SW 1271 (cell line): ENCODE measurements at places on chromosomes 1 and 21.

DNA sequence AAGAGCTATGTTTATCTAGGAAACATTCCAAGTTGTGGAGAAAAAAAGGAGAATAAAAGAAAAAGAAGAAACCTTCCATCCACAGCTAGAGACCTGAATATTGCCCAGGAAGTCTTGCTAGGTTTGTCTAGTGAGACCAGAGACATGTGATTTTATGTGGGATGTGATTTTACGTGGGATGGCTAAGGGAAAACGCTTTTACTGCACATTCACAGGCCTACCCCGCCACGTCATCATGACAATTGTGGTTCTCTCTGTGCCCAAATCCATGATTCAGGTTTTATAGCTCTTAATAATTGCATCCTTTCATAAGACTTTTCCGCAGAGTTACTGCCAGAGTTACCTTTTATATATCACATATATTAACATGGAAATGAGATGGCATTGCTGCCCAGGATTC, 86.4 kb upstream of the SSX2IP start:
- no peak for DNase-seq

GRCh38 chr1:8523666-8524206, 205.8 kb downstream of the SLC45A1 start:
- no peak for DNase-seq

DNA sequence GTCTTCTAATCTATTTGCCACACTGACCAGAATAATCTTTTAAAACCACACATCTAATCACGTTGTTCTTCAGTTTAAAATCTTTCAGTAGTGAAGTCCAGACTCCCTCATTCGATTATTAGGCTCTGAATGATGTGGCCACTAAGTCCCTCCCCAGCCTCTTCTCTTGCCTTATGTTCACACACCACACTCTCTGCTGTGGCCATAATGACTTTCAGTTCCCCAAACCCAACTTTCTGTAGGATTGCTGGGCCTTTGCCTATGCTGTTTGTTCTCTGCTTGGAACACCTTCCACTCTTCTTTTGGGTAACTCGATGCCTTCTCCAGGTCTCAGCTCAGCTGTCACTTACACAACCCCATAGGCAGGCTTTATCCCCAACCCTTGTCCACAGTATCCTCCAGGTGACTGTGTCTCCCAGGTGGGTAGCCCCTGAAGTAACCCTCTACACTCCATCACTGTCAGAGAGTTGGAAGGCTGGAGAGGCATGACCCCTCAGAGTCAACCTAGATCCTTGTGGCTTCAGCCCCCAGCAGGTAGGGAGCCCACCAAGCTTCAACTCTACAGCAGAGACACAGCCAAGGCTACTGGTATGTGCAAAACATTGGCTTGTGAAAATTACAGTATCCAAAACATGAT, 8.4 kb upstream of the SLC37A1 start:
- DNase-seq, result no peak

GRCh38 chr21:39703578-39703977, 41.4 kb upstream of the IGSF5 start:
- no peak for DNase-seq

DNA sequence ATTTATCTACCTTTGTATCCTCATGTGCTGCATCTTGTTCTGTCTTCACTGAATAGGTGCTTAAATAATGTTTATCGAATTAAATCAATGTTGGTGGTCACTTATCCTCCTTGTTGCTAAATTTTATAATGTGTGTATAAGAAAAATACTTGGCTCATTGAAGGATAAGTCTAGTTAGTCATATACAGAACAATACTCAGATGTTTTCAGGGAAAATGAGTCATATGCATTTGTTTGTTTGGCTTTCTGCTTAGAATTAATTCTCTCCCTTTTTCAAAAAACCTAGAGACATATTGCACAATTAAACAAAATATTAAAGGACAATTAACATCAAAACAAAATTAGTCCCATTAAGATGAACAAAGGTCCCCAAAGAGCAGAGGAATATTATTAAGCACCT, 89.0 kb downstream of the UBE2U start:
- no peak for DNase-seq

DNA sequence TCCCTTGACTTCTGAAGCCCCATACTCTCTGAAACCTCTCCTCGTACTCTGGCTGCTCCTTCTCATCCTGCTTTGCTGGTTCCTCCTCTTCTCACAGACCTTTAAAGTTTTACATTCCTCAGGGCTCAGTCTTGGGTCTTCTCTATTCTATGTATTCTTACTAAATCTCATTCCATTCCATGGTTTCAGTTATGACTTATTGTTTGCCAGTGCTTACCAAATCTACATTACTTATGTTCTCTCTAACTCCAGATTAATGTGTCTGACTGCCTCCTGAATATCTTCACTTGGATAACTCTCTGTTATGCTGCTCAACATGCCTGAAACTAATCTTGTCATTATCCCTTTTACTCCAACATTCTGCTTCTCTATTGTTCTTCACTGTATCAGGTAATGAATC, 5.4 kb upstream of the SLC35D1 start:
- DNase-seq, result no peak

DNA sequence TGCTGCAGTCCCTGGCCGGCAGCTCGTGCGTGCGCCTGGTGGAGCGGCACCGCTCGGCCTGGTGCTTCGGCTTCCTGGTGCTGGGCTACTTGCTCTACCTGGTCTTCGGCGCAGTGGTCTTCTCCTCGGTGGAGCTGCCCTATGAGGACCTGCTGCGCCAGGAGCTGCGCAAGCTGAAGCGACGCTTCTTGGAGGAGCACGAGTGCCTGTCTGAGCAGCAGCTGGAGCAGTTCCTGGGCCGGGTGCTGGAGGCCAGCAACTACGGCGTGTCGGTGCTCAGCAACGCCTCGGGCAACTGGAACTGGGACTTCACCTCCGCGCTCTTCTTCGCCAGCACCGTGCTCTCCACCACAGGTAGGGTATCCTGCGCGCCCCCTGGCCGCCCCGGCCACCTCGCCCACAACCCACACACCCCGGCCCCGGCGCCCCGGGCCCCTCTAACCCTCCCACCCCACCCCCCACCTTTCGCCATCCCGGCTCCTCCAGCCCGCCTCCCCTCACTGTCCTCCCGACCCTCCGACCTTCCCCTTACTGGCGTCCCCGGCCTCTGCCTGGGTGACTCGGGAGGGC, 352 bp downstream of the KCNK1 start:
- DNase-seq, result no peak

DNA sequence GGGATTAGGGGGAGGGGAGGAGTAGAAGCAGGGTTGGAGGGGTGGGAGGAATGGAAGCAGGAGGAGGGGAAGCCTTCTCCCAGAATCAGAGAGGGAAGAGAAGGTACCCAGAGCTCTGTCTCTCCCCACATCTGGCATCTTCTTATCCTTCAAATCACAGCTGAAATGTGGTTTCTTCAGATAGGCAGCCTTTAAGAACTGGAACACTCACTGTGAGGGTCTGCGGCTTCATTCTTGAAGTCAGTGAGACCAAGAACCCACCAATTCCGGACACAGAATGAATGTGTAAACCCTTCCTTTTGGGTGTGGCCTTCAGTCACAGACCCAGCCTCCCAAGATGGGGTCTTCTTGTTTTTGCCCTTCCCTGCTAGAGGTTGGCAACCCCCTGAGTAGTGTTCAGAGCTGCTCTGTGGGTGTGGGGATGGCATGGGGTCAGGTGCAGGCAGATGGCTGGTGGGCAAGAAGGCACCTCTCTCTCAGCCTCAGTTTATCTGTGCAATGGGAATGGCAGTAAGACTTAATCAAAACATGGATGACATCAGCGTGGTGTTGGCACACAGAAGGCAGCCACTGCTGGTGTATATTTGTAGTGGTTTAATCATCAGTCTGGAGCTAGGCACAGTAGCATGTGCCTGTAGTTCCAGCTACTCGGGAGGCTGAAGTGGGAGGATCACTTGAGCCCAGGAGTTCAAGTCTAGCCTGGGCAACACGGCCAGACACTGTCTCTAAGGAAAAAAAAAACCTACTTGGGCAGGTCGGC, 7.2 kb downstream of the FAAH start:
- no peak for DNase-seq

GRCh38 chr1:93839307-93839706, 39.7 kb downstream of the DNTTIP2 start:
- DNase-seq, result no peak

DNA sequence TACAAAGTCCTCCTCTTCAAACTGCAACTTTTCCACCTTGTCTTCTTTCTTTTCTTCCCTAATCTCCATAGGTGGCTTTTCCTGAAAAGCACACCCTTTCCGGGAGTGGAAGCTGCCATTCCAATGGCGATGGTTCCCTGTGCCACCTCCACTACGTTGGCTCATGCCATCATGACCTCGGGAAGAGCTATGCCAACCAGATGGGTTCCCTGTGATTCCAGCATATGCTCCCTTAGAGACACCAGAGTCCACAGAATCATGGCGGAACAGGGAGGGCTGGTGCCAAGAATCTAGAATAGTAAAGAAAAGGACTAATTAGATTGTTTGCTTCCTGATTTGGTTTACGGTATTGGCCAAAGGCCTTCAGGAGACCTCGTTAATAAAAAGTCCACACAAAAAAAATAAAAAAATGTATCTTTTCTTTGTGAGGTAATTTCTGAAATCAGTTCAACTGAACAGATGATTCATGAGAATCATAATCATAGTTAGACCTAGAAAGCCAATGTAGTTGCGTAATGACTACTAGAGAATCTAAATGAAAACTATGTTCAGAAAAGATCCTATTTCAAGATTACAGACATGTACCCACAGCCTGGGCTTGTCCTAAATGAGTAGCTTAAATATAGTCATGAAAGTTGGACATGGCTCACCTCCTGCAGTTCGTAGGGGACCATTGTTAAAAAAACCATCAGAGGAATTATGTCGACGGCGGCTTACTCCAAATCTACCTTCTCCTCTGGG, 30.9 kb upstream of the CCDC17 start:
- DNase-seq, result no peak

- no peak for DNase-seq
Observed at GRCh38 chr1:210777914-210778313, 356.0 kb downstream of the KCNH1 start.

DNA sequence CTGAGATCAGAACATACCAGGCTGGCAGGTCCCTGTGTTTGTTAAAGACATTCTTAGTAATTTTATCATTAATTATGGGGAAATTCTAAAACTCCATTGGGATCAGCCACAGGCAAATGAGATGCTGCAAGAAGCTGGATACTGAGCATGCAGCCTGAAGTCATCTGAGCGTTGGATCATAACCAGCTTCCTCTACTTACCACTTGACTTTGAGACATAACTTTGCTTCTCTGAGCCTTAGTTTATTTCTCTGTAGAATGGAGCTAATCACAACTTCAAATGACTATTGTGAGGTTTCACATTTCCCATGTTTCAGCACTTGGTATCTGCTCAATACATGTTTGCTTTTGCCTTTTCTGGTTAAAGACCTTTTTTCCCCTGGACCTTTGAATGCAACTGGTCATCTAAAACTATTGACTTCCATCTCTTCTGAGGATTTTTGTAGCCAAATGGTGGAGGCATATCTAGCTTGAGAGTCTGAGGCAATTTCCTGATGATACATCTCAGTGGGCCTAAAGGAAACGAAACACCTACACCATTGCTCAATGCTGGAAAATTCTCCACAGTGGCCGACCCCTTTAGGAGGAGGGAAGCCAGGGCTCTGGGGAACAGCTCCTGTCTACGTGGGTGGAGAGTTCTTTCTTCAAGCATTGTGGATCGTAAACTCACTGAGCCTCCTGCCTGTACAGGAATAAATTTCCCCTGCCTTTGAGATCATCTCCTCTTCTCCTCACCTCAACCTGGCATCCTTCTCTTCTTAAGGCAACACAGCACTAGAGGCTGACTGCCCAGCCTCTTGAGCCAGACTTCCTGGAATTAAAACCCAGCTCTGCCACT, 109.1 kb upstream of the HOOK1 start:
- no peak for DNase-seq

- DNase-seq, result no peak
Observed at GRCh38 chr1:82110366-82111254, 309.9 kb downstream of the ADGRL2 start.

DNA sequence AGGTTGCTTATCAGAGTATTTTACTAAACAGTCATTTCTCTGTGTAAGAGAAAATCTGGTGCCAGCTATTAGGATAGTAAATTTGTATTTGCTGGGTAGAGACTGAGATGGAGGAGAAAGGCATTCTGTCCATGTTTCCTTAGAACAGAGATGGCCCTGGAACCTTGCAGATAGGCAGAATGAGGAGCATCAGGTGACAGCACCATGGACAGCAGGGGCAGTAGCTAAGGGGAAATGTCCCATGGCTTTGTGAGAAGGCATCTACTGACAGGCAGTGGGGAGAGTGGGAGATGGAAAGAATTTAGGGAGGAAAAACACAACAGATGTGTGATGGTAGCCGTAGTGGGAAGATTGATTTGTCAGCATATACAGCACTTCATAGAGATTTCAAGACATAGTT, 105.0 kb downstream of the PRRX1 start:
- DNase-seq, result no peak

- no peak for DNase-seq
Observed at GRCh38 chr1:86389307-86389706, 6.8 kb downstream of the ODF2L start.

GRCh38 chr1:47522935-47523834, 85.3 kb downstream of the FOXD2 start:
- no peak for DNase-seq

DNA sequence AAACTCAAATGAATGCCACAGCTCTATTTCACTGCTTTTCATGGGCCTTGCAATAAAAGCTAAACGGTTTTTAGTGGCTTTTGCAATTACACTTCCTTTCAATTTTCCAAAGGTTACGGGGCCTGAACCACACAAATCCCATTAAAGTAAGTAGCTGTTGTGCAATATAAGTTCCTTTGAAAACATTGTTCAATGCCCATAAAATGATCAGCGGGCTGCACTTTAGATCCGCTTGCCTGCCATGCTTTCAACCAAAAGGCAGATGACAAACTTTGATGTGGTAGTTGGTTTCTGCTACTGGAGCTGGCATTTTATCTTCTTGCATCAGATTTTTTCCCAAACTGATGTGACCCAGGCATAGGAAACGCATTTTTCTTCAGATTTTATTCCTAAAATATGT, 50.2 kb downstream of the PRRX1 start:
- DNase-seq, result no peak

- DNase-seq, result no peak
Observed at GRCh38 chr21:15354516-15354915, 289.7 kb upstream of the NRIP1 start.

GRCh38 chr1:34425785-34426184, 249.1 kb downstream of the C1orf94 start:
- no peak for DNase-seq

DNA sequence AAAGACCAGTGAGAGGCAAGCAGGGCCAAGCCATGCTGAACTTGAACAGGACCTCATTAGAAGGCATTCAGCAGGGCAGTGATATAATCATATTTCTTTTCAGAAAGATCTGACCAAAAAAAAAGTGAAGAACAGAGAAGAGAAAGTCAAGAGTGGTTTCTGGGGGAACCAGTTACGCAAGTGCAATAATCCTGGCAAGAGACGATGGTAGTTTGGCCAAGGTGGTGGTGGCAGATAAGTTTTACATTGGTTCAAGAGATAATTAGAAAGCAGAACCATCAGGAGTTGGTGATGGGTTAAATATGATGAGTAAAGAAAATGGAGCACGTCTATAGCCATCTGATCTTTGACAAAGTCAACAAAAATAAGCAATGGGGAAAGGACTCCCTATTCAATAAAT, 54.3 kb downstream of the ZSWIM5 start:
- no peak for DNase-seq

GRCh38 chr1:234697015-234697414, 87.0 kb upstream of the IRF2BP2 start:
- DNase-seq, result no peak
